COR-L47 (cell line): ENCODE measurements at places on chromosomes 1 and 21.

GRCh38 chr1:181094416-181095212, 6.1 kb downstream of the IER5 start:
- DNase-seq, result no peak

GRCh38 chr1:33914531-33914930, 50.7 kb downstream of the HMGB4 start:
- DNase-seq, result no peak

DNA sequence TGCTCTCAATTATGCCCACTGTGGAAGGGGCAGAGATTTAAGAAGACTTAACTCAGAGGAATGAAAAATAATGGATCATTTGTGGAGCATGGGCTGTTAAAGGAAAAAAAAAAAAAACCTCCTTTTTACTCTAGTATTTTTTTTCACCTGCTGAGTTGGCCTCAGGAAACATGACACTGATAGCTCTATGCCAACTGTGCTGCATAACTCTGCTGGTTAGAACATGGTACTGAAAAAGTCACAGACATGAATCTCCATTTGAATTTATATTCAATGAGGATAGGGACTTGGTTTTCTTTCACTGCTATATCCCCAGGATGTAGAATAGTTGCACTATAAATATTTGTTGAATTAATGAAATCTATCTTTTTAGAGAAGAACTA, 86.1 kb upstream of the KIAA0040 start:
- no peak for DNase-seq

DNA sequence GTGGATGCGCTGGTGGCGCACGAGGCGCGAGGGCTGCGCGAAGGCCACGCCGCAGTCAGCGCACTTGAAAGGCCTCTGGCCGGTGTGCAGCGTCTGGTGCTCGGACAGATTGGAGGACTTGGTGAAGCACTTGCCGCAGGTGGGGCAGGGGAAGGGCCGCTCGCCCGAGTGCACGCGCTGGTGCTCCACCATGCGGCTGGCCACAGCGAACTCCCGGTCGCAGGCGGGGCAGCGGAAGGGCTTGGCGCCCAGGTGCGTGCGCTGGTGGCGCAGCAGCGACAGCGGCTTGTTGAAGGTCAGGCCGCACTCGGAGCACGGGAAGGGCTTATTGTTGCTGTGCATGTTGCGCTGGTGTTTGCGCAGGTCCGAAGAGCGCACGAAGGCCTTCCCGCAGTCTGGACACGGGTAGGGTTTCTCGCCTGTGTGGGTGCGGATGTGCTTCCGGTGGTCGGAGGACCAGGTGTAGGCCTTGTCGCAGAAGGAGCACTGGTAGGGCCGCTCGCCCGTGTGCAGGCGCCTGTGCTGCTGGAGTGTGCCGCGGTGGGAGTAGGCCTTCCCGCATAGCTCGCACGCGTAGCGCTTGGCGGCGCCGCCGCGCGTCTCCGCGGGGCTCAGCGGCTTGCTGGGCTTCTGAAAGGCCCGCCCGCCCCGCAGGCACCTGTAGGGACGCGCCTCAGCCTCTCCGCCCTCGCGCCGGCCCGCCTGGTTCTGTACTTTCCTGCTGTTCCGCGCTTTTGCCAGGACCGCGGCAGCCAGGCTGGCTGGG, 4.7 kb downstream of the ZNF648 start:
- no peak for DNase-seq

GRCh38 chr1:63914706-63915105, 140.9 kb downstream of the ROR1 start:
- DNase-seq, result no peak

DNA sequence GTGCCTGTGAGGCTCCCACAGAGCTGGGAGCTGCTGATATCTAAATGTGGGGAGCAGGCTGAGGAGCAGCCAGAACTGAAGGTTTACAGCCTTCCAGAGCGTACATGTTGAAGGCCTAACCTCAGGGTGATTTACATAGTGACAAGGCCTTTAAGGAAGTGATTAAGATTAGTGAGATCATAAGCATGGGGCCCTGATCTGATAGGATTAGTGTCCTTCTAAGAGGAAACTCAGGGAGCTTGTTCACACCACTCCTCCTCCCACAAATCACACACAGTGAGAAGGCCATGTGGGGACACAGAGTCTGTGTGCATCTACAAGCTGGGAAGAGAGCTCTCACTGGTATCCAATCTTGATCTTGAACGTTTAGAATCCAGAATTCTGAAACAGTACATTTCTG, 92.3 kb upstream of the NBPF6 start:
- DNase-seq, result no peak

- no peak for DNase-seq
Measured at GRCh38 chr1:184463680-184464079, 76.9 kb downstream of the C1orf21 start.

DNA sequence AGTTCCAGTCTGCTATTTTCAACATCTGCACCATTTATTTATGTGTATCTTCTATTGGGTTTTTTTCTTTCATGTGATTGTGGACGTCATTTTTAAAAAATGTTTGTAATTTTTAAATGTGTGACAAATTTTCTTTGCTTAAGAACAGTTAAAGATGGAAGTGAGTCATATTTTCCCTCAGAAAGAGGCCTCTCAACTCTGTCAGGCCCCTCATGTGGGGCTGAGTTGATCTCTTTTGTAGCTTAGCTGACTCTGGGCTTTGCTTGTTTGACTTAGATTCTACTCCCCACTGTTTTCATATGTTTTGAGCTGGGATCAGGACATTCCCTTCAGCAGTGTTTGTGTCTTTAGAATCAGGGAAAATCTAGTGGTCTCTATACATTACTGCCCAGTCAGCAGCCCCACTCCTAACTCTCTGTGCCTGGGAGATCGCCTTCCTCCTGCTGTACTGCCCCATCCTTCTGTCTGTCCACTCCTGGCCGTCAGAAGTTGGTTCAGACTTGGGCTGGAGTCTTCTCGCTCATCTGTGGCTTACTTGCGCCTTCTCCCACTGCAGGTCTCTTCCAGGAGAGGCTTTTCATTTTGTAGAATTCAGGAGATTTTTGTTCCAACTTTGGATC, 137.4 kb downstream of the DYRK1A start:
- no peak for DNase-seq

- DNase-seq, result no peak
Measured at GRCh38 chr1:244804841-244805240, 30.6 kb upstream of the COX20 start.

GRCh38 chr1:25065321-25065721, 135.2 kb upstream of the RUNX3 start:
- no peak for DNase-seq

DNA sequence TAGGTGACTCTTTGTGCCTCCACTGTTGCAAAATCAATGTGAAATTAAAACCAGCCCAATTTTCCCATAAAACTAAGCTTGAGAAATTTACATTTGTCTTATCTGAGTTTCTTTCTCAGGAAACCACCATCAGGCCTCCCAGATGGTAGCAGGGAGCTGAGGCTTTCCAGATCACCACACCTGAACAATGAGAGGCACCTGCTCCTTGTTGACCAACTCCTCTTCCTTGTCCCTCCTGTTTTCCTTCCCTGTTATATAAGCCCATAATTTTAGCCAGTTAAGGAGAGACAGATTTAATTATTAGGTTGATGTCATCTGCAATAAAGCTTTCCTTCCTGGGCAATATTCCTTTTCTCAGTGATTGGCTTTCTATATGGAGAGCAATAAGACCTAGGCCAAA, 32.0 kb upstream of the C1orf185 start:
- peak; percentile 78 for DNase-seq

- DNase-seq, result no peak
Measured at GRCh38 chr1:27609210-27609555, 5.2 kb upstream of the AHDC1 start.

DNA sequence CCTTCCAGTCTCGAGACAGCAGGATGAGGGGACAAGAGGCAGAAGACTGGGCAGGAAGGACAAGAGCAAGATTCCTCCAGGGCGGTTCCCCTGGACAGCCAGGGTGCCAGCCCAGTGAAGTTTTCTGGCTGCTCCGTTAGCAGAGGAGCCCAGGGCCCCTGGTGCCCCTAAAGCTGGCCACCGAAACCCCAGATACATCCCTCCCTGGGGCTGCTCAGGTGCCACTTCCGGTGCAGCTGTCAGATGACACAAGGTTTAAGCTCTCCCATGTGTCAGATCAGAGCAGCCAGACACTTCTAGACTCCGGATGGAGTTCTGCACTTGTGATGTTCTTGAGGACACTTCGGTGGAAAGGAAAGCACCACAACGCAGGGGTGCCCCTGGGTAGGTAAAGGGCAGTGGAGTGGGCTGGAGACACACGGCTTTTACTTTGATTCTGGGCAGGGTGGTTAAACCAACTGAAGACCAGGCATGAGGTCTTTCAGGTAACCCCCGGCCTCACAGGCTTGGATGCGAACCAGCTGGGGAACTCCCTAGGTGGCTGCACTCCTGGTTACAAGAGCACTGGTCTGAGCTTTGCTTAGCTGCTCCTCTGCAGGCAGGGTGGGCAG, 85.7 kb downstream of the ITPKB start:
- no peak for DNase-seq

GRCh38 chr1:235843461-235843961, 23.2 kb downstream of the LYST start:
- DNase-seq, result peak; percentile 29

DNA sequence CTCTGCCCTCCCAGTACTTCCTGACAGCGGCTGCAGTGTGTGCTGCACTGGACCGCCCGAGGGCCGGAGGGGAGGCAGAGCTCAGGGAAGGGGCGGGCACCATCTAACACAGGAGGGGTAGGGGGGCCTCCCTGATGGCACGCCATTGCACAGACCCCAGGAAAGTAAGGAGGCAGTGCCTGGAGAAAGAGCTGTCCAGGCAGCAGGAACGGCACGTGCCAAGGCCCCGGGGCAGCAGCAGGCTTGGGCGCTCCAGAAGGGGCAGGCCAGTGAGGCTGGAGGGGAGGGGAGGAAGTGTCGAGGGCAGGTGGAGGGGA, 110.7 kb downstream of the CRYAA start:
- DNase-seq, result no peak

DNA sequence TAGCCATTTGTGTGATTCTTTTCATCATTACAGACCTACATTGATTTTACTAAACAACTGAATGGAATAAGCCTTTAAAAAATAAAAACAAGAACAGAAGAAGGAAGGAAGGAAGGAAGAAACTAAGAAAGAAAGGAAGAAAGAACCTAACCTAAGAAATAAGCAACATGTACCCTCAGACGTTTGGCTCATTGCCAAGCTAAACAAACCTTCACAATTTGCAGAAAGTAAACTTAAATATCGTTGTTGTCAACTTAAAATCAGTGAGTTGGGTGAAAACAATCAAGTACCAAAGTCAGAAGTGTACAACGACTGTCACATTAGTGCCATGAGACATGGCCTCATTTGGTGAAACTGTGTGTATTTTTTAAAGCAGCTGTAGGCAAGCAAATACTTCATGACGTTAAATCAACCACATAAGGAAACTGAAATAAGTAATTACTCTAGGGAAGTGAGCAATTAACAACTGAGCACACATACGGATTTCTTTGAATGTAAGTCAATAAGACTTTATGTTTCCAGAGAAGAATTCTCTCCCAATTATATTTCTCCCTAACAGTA, 313.1 kb upstream of the TMPRSS15 start:
- peak; percentile 30 for DNase-seq

- no peak for DNase-seq
Measured at GRCh38 chr1:185360714-185361113, 43.7 kb upstream of the IVNS1ABP start.

- DNase-seq, result no peak
Measured at GRCh38 chr21:43370091-43370658, 56.8 kb downstream of the SIK1 start.

DNA sequence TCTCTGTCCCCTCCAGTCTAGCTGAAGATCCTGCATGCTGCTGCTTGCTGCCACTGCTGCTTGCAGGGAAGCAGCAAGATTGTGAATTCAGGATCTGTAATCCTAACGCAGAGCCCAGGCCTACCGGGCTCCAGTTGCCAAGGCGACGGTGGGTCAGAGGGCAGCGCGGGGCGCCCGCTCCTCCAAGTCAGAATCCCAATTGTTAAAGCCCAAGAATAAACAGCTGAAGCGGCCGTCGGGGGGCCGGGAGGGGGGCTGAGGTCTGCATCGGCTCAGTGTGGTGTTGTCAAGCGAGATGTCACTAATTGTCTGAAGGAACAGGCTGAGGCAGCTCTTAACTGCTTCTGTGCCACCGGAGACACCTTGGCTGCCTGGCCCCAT, 36.8 kb downstream of the AHDC1 start:
- no peak for DNase-seq

DNA sequence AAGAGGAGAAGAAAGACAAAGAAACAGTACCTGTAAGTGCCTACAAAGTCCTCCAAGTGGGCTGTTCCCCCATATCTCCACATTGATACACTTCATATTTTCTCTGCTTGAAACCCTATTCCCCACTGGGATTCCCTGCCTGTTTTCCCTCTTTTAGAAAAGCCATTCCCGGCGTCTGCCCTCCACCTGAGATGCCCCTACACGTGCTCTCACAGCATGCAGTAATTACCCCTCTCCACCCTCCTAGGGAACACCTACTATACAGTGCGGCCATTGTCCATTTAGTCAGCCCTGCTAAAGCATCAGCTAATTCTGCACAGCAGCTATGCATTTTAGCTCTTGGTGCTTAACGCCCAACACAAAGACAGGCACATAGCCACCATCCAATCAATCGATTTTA, 135.7 kb upstream of the TIAM1 start:
- DNase-seq, result peak; percentile 45

- no peak for DNase-seq
Measured at GRCh38 chr1:175148068-175148467, 44.5 kb downstream of the KIAA0040 start.

GRCh38 chr1:207454046-207454964, at the start of gene CR2:
TSS of gene CR2 (plus strand) at chr1:207454328. CDS start at chr1:207454419, 91 bp downstream.
- DNase-seq, result peak; percentile 74

- no peak for DNase-seq
Measured at GRCh38 chr1:157487504-157487903, 64.8 kb downstream of the FCRL5 start.

- DNase-seq, result no peak
Measured at GRCh38 chr1:203190949-203191348, 4.4 kb upstream of the CHI3L1 start.

DNA sequence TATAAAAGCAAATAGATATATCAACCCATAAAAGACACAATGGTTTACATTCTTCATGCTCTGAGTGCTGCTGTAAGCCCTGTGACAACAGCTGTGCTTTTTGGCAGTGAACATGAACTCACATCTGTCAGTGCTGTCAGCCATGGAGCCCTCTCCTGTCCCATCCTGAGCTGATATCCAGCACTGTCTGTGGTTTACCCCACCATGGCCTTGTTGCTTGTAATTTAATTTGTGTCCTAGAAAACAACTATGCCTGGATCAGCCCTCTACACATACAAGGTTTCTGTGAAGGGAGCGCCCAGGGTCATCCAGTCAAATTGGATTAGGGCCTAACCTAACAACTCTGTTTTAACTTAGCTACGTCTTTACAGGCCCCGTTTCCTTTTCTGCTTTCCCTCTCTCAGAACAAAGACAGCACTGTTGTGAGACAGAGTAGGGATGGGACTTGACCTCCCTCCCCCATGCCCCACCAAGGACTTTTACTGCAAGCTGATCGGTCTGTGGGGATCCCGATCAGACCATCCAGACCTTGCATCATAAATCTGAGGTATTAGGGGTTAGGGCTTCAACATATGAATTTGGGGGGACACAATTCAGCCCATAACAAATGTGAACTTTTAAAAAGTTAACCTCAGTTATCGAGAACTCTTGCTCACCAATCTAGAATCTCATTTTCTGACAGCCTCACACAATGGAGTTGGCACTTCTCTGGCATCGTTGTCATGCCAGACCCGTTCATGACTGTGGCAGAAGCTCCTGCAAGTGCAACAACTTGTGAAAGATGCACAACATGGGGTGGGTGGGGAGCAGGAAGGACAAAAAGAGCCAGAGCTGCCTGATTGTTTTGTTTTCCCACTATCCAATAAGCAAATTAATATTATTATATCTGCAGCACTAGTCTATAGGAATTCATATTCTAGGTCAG, 16.4 kb upstream of the SLC44A3 start:
- DNase-seq, result no peak
